ENCODE measurements at places on chromosomes 4 and X.

- DNase-seq, result no peak
Observed at GRCh38 chr4:168832763-168833575, 177.1 kb downstream of the CBR4 start.

- DNase-seq, result no peak
Observed at GRCh38 chr4:63063760-63064159, 1345.5 kb downstream of the TECRL start.

DNA sequence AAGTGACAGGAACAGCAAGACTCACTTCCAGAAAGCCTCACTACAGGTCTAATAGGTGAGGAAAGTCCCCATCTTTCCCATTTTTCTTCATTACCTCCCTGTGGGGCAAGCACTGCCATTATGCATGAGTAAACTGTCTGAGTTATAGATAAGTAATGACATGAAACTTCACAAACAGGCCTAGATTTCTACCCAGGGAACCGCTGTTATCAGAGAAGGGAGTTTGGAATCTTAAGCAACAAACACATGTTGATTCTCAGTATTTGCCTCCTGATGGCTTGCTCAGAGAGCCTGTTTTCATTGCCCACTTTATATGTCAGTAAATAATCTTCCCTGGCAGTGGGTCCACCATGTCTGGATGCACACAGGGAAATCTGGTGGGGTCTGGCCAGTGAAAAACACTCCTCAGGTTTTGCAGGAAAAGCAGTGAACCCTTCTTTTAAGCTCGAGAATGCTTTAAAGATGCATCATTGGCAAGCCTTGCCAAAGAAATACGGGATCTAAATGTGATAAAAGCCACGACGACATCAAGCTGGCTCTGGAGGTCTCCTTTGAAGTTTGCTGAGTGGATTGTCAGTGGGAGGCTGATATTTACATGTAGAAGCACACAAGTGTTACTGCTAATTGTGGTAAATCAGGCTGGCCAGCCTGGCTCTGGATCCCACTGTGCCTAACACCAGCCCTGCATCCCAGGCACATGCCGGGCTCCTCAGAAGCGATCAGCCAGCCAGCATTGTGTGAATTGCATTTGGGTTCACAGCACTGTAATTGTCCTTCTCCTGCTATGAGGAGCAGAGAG is 25.2 kb downstream of the PDGFRA start:
- no peak for DNase-seq

GRCh38 chr4:129322920-129323319 is 227.0 kb downstream of the C4orf33 start:
- DNase-seq, result no peak

- no peak for DNase-seq
Observed at GRCh38 chr4:150302553-150302952, 224.3 kb downstream of the DCLK2 start.

DNA sequence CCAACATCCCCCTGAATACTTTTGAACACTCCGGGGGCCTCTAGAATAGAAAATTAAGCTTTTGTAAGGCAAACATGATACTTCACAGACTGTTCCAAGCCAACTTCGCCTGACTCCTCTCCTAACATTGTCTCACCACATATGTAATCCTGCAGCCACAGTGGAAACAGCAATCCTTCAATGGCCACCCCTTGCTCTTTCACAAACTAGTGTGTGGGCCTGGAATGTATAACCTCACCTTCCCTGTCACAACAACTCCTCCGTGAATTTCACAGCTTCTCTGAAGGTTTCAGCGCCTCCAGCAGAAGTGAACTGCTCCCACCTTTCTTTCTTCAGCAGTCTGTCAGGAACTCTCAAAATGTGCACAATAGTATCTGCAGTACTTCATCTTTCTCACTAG is 185.1 kb downstream of the ADGRL3 start:
- no peak for DNase-seq

- DNase-seq, result no peak
Observed at GRCh38 chrX:77962068-77962902, 7.2 kb downstream of the PGAM4 start.

GRCh38 chr4:48699475-48699874 is 80.6 kb downstream of the FRYL start:
- DNase-seq, result no peak

GRCh38 chr4:181948839-181949382 is 294.3 kb upstream of the TENM3 start:
- DNase-seq, result no peak

GRCh38 chrX:10932842-10933440 is 178.2 kb upstream of the HCCS start:
- DNase-seq, result no peak

- peak; percentile 2 for DNase-seq
Observed at GRCh38 chr4:15469402-15470127, at the start of gene CC2D2A. Gene CC2D2A (plus strand): TSS chr4:15469882. CDS start chr4:15475933, 6,051 bp downstream.

DNA sequence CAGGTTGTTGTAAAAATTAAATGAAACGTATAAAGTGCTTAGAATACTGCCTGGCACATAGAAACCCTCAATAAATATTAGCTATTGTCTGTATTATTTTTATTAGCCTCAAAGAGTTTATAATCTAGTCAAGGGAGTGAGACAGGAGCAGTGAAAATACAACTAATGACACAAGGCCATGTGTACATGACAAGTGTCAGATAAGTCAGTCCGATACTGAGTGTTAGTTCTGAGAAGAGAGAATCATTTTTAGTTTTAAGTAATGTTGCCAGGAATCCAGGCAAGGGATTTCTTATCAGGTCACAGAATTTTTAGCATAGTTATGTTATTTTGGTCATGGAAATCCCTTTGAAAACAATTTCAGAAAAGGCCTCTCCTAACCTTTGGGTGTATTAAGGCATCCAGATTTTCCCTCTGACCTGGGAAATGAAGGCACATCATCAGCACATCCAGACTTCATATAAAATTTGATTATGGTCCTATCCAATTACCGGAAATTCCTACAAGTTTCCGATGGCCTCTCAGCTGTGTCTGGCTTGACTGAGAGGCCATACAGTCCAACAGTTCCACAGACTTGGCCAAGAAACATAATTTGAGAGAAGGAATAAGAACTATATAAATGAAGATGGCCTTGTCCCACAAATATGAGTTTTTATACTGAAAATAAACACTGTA is 35.7 kb downstream of the PPARGC1A start:
- no peak for DNase-seq

DNA sequence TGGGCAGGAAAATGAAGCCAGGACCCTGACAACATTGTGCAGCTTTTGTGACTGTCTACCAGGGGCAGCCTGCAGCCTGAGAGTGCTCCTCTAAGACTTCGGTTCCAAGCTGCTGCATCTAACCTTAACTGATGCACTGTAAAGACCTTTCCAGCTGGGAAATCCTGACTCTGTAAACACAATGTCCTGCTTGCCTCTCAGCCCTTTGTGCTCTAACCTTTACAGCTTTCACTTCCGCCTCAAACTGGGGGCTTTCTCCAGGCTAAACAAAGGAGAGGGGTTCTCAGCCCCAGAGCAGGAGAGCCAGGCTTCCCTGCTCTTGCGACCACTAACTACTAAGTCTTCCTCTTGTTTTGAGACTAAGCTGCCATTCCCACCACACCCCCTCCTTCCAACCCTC is 19.3 kb upstream of the RASL11B start:
- DNase-seq, result no peak

GRCh38 chr4:119715490-119716445 is 87.2 kb upstream of the PDE5A start:
- no peak for DNase-seq

GRCh38 chrX:139815771-139816170 is 107.8 kb upstream of the MCF2 start:
- DNase-seq, result no peak

DNA sequence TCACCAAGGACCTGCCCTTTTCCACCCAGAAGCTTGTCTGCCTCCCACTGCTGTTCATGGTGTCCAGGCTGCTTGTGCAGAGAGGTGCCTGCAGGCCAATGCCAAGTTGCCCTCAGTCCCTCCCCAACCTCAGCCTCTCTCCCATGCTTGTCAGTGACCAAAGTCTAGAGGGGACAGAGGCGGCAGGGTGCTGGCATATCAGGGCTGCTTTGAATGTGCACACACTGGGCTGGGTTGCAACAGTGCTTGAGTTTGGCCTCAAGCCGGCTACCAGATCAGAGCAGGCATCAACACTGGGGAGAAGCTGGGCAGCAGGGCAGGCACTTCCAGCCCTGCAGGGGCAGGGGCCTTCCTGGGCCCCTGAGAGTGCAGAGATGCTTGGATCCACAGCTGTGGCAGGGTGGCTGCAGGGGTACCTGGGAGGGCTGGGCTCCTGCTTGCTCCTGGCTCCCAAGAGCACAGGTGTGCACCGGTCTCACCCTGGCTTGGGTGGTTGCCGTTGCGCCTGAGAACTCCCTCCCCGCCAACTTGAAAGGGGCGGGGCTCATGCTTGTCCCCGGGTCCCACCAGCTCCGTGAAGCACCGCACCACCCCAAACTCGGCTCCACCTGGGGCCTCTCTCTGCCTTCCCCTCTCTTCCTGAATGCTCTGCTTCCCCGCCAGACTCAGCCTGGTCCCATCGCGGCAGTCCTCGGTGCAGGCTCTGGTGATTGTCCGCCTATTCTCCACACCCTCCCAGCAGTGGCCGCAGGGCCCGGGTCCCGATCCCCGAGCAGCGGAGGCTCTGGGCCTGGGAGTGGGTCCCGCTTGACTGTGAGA is 1681.9 kb upstream of the ADGRL3 start:
- no peak for DNase-seq

DNA sequence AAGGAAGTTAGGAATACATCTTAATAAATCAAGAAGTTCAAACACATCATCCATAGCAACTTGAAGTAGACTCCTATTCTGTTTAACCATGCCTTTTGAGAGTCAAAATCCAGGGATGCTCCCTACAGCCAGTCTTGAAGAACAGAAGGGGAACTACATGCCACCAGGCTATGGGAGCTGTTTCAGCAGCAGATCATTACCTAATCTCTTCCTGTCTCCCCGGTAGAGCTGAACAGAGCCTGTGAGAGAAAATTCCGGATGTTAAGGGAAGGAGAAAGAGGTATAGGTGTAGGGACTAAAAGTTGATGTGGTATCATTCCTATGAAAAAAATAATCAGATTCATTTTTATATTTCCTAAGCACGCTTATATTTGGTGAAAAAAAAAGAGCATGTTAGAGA is 352.2 kb downstream of the SPRY1 start:
- DNase-seq, result no peak

DNA sequence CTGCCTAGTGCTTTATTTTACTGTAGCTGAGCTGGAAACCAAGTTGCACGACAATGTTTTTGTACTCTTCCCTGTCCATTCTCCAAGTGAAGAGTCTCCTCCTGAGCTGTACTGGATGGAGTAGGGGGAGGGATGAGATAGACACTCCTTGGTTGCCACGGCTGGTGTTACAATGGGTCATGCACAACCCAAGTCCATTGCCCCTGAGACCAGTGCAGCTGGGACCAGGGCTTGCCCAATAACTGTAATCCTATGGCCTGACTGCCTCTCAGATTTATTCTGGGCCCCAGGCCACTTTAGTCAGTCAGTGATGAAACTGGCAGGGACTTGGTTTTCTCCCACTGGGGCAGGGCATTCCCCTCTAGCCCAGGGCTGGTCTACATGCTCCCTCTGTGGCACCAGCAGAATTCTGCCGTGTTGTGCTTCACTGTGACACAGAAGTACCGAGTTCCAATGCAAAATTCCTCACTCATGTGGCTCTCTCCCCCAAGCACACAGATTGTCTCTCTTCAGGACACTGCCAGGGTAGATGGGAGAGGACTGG is 203.3 kb upstream of the PCDH18 start:
- no peak for DNase-seq

DNA sequence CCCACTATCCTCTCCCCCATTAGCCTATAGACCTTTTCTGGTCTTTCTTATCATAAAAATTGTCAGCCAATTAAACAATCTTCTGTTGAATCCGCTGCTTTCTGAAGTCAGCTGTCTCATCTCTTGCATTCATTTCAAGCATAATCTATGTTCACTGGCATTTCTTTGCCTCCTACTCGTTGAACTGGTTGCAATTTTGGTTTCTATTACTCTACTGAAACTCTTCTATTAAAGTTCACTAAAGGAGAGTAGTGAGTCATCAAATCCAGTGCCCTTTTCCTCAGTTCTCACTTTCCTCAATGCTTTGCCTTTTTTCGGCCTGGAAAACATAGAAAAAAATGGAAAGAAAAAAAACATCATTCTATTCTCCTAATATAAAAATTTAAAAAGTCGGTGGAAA is 23.9 kb upstream of the CXCL13 start:
- DNase-seq, result no peak

DNA sequence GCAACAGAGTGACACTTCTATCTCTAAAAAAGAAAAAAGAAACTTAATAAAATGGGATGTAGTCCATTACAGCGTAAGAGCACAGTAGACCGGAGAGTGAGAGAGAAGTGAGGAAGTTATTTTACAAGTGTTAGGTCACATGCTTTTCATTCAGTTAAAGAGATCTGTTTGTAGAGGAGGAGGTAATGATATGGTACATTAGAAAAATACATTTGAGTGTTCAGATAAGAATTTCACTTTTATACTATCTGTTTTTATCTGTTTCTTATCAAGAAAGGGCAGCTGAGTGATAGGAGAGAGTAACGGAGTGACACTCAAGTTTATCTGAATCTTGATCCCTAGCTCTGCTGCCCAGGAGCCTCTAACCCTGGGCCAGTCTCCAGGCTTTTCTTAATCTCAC is 38.9 kb downstream of the FNIP2 start:
- no peak for DNase-seq

GRCh38 chrX:11269996-11270395 is 23.2 kb upstream of the AMELX start:
- no peak for DNase-seq

- no peak for DNase-seq
Observed at GRCh38 chrX:50618788-50619558, 148.3 kb upstream of the DGKK start.

GRCh38 chrX:13752141-13752540 is 17.6 kb downstream of the OFD1 start:
- no peak for DNase-seq

- no peak for DNase-seq
Observed at GRCh38 chr4:70062000-70062399, 11.8 kb downstream of the HTN1 start.

GRCh38 chrX:119118780-119119395 is 8.7 kb downstream of the KIAA1210 start:
- DNase-seq, result no peak

- no peak for DNase-seq
Observed at GRCh38 chr4:127630152-127630551, 2.6 kb upstream of the INTU start.

GRCh38 chrX:13009273-13009672 is 34.4 kb downstream of the TMSB4X start:
- no peak for DNase-seq

GRCh38 chr4:123651066-123651465 is 254.5 kb downstream of the SPRY1 start:
- DNase-seq, result no peak

GRCh38 chr4:146507632-146508031 is 14.1 kb downstream of the SLC10A7 start:
- no peak for DNase-seq

- no peak for DNase-seq
Observed at GRCh38 chrX:133921764-133922389, 63.5 kb downstream of the GPC3 start.

DNA sequence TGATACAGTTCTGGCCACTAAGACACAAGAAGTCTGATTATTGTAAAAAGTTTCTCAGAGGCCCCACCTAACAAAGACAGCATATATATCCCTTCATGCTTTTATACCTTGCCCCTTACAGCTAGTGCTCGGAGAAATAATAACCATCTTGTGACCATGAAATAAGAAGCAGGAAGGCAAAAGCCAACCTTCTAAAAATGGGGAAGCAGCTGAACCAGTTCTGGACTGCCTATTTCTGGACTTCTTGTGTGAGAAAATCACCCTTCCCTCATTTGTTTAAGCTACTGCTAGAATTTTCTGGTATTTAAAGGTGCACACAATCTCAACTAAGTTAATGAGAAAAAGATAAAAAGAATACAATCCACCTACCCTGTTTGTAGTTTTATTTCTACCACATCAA is 87.5 kb downstream of the CNOT6L start:
- DNase-seq, result no peak

- DNase-seq, result no peak
Observed at GRCh38 chrX:113421432-113421831, 580.8 kb upstream of the AMOT start.

Data from GOT3 (cell line).